COR-L47 (cell line): ENCODE measurements at places on chromosomes 5 and 9.

DNA sequence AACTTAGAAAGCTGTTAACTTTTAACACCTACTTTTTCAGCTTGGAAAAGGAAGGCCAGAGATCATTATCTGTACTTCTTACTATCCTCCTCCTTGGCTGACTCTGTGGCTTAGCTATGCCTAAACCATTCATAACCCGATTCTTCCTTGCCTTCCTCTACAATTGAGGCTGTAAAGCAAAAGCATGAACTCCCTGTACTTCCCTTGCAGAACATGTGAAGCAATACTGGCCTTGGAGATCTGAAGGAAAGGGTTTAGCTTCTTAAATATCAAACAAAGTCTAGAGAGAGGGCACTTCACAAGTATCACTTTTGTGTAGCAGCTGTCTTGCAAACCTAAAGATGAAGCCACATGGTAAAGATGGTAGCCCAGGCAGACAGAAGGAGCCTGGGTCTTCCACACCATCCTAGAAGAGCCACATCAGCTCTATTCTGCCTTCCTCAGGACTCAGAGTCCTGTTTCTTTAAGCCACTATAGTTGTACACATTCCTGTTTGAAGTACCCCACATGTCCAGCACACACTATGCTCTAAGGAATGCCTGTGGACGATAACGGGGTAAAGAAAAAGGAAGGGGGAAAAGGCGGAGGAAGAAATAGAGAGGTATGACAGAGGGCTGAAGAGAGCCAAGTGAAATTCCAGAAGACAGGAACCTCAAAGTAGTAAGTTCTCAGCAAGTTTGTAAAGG lies 169.2 kb downstream of the SLIT3 start:
- no peak for DNase-seq

GRCh38 chr5:32158679-32158975 lies 15.5 kb downstream of the GOLPH3 start:
- DNase-seq: no peak

- no peak for DNase-seq
Measured at GRCh38 chr5:161697001-161697400, 11.5 kb downstream of the GABRA6 start.

DNA sequence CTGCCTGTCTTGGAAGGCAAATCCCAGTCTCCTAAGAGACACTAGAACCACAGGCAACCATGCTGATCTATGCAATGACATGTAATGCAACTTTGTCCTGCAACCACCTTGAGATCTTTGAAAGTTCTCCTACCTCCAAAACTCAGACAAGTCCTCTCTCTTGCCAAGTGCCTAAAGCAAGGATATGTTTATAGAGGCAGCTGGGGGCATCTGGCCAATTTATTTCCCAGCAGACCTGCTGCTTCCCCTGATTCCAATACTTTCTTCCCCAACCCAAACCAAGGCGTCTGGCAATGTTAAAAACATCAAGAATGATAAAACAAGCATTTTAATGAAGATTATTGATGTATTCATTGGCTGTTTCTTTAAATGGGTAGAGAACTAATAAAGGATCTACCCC lies 138.4 kb downstream of the DOCK8 start:
- DNase-seq: no peak

GRCh38 chr5:132839426-132840301 lies 9.2 kb upstream of the SHROOM1 start:
- DNase-seq: no peak

DNA sequence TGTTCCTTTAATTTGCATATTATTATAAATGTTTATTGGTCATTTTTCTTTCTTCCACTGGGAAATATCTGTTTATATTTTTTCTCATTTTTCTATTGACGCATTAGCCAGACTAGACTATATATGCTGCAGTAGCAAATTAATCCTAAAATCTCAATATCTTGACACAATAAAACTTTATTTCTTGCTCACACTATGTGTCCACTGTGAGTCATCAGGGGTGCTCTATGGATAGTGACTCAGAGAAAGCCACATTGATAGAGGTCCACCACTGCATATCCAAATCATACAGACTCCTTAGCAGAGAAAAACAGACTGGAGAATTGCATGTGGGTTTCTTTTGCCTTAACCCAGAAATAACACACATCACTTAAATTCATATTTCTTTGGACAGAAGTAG lies 20.8 kb downstream of the OR1L3 start:
- no peak for DNase-seq

DNA sequence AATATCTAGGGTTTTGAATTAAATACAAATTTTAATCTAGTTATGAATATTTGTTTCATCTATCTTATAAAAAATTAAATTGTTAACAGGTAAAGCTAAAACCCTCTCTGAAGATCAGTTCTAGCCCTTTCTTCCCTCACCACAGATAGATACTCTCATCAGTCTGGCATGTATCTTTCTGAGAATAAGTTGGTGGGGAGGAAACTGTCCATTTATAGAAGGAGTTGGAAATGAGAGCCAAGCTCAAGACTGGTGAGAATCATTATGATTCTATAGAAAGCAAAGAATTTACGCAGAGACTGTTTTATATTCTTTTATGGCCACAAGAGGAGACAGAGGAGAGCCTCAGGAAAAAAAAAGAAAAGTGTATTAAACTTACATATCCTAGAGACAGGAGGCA lies 59.0 kb downstream of the STARD4 start:
- no peak for DNase-seq

GRCh38 chr9:78559449-78559885 lies 262.5 kb downstream of the PSAT1 start:
- no peak for DNase-seq

GRCh38 chr5:159130871-159131270 lies 31.2 kb upstream of the EBF1 start:
- DNase-seq: no peak

DNA sequence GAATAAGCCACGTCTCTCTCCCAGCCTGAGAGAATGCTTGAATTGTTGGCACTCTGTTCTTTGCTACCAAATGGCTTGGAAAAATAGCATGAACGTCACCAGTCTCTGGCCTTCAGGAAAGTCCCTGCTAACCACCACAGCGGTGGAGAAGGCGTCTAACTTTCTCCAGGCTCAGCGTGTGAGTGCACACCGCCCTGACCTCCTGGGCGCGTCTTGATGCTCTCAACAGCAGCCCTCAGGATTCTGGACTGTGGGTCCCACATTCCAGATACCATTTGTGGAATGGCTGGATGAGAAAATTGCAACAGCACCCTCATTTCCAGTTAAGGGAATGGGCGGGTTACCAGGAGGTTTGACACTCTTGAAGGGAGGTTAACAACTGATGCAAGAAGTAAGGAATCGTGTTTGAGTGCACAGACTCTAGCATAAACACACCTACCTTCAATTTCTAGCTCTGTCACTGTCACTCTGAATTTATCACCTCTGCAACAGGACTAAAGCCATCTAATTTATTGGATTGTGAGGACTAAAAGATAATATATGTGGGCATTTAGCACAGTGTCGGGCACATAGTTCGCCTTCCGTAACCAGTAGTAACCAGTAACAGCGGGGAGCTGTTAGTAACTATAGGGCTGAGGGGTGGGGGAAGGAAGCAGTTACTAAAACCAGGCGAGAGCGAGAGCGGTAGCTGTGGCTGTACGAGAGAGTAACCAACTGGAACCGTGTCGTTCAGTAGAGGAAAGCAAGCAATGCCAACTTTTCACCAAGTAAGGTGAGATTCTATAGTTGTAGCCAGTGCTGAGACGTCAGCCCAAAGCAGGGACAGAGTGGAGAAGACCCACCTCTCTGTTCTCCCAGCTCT lies 807 bp upstream of the PLGRKT start:
- no peak for DNase-seq

DNA sequence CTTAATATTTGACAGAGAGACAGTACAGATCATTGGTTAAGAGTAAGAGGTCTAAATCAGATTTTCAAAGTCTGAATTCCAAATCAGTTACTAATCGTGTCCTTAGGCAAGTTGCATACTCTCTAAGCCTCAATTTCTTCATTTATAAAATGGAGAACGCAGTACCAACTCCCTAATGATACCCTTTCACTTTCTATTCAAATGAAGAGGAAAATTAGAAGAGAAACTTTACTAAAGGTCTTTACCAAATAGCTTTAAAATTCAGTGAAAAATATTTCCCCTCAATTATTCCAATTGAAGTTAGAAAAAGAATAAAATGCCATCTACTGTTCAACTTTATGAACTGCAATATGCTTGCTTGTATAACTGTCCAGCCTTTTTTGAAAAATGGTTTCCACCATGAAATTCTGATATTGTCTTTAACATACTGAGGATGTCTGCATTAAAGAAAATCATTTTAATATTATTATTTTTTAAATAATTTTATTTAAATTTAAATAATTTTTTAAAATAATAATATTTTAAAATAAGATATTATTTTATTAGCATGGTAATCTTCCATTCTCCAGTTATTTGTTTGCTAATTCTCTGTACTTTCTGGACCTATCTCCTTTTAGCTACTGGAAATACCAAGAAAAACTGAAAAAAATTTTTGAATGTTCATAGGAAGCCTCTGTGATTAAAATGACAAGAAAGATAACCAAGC lies 36.0 kb downstream of the POC5 start:
- peak; percentile 32 for DNase-seq

- DNase-seq: no peak
Measured at GRCh38 chr9:107387409-107387808, 102.2 kb downstream of the KLF4 start.

DNA sequence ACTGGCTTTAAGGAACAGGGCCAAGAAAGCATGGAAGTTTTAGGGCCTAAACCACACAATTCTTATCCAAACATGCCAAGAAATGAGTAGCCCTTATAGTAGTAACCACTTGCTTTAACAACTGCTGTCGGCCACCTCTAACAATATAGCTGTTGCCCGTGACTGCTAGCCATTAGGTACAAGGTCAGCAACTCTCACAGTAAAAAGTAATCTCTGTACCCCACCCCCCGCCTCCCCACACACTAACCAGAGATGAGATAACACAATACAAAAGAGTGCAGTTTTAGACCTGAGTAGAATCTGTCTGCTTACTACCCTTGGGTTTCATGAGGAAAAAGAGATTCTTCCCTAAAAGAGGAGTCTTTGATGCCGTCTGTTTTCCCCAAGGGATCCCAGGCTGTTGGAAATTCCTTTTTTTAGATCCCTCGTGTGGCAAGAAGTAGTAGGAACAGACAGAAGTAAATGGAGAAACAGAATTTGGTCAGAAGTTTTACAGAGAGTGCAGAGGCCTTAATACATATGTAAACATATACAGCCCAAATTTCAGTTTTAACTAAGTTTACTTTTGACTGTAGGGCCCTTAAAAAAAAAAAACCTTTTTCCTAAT lies 94.3 kb downstream of the WDR41 start:
- no peak for DNase-seq
